ENCODE measurements at places on chromosomes 6 and 20.

GRCh38 chr6:6654599-6655575 lies 66.4 kb downstream of the LY86 start:
- DNase-seq = no peak

DNA sequence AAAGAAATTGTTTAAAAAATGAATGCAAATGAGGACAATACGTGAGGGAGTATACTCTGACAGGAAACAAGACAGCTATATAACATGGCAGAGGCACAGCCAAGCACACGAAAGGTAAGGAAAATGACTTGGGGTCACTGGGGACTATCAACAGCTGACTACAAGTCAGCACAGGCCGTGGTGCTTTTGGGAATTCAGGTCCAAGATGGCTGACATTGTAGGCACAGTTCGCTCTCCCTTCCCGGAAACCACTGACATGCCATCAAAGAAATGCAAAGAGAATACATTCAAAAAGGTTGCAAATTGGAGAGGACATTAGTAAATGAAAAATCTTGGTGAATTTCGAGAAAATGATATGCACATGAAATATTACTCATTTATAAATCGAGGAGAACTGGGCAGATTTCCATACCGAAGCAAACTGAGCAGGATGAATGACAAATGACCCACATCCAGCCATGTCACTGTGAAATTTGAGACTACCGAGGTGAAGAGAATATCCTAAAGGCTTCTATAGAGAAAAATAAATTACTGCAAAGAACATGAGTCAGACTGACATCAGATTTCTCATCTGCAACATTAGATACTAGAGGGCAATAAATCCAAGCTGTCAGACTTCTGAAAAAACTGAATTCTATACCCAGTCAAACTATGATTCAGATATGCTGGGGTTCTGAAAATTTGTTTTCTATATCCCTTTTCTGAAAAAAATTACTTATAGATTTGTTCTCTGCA lies 391.1 kb downstream of the BTBD9 start:
- no peak for DNase-seq

- DNase-seq = peak; percentile 52
Observed at GRCh38 chr6:139271056-139271455, 20.7 kb downstream of the TXLNB start.

- no peak for DNase-seq
Observed at GRCh38 chr6:160101277-160102205, 20.1 kb upstream of the SLC22A1 start.

GRCh38 chr6:67131827-67132226 lies 1424.8 kb upstream of the EYS start:
- no peak for DNase-seq

- no peak for DNase-seq
Observed at GRCh38 chr6:4723383-4723782, 52.8 kb upstream of the CDYL start.

DNA sequence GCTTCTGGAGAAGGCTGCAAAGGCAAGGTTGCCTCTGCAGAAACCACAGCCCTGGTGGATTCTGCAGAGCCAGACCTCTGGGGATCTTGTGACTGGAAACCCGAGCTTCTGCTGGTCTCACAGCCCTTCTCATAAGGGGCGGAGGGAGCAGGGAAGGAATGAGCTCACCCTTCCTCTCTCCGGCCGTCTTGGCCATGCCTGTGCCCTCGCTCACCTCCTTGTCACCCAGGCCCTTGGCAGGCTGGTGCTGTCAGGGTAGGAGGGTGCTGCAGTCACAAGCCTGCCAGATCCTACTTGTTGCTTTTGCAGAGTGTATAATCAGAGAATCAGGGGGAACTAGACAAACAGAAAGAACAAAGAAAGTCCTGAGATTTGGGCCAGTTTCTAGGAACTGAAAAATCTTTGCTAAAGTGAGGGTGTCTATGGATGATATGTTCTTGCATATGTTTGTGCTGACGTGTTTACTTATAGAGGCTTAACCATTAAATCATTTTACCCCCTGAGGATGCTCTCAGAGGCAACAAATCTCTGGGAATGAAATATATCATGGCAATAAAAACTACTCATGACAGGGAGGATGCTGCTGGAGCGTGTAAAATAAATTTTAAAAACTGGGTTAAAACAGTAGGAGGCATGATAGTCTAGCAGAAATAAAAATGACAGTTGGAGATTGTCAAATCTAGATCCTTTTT lies 244.9 kb upstream of the SOX4 start:
- DNase-seq = no peak

DNA sequence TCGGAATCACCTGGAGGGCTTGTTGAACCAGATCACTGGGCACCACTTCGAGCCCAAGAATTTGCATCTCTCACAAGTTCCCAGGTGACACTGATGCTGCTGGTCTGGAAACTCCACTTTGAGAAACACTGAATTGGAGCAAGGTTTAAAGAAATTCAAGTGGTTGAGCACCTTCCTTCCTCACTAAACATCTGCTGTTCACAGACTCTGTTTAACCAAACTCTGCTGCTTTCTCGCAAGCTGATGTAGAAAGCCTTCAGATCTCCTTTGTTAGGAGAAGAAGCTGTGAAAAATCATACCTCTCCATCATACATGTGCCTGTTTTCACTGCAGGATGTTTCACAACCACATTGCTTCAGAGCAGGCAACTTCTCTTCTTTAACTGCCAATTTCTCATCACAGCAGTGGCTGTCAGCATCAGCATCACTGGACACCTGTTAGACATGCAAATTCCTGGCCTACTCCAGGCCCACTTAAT lies 87.5 kb upstream of the TOP1 start:
- no peak for DNase-seq

- no peak for DNase-seq
Observed at GRCh38 chr6:128803911-128804310, 79.0 kb upstream of the LAMA2 start.

- DNase-seq = no peak
Observed at GRCh38 chr6:157139054-157139708, 184.1 kb downstream of the TMEM242 start.

DNA sequence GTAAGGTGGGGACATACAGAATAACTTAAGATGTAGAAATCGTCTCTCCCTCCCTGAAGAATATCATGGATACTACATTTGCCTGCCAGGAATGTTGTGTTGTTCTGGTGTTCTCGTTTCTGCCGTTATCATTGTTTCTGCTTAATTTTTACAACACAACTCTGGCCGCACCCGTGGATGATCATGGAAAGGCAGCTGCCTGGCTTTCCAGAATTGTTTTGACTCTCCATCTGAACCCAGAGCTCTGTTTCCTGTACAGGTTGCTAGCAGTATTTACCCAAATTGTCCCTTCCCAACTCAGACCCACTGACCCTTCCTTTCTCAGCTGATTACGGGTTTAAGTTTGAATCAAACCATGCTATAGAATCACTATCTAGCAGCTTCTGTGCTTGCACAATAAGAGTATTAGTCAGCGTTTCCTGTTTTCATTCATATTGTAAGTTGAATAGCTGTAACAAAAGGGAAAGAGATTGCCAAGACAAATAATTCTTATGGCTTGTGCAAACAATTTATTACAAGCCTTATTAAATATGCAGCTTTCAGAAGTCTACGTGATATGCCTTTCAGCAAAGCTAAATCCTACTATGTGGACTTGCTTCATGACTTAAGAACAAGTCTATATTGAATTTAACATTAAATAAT lies 139.0 kb downstream of the MTHFD1L start:
- DNase-seq = no peak

- DNase-seq = peak; percentile 42
Observed at GRCh38 chr6:105560611-105561066, 157.8 kb upstream of the PREP start.

DNA sequence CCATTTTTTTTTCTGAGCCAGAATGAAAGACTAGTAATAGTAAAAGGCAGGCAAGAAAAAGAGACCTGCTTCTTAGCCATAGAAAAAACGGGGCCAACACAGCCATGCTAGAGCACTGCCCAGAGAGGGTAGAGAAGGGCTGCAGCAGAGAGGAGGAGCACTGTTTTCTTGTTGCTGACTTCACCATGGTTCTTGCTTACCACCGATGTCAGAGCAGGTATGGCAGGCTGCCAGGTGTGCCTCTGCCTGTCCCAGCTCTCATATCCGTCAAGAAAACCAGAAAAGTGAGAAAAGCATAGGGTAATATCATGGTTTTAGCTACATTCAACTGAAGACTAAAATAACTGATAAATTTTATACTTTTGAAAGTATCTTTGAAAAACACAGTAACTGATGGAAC lies 60.7 kb downstream of the DTNBP1 start:
- DNase-seq = no peak

- no peak for DNase-seq
Observed at GRCh38 chr6:149990212-149990660, 26.5 kb downstream of the ULBP1 start.

GRCh38 chr6:57315111-57315510 lies 2.3 kb upstream of the PRIM2 start:
- DNase-seq = no peak

DNA sequence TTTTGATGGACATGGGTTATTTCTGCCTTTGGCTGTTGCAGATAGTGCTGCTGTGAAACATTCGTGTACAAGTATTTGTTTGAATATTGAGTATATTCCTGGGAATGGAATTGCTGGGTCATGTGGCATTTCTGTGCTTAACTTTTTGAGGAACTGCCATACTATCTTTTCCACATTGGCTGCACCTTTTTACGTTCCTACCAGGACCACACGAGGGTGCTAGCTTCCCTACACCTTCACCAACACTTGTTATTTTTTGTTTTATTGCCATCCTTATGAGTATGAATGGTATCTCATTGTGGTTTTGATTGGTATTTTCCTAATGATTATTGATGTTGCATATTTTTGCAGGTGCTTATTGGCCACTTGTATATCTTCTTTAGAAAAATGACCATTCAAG lies 47.8 kb upstream of the PLCG1 start:
- no peak for DNase-seq

- no peak for DNase-seq
Observed at GRCh38 chr6:115071962-115072361, 729.1 kb upstream of the HS3ST5 start.

DNA sequence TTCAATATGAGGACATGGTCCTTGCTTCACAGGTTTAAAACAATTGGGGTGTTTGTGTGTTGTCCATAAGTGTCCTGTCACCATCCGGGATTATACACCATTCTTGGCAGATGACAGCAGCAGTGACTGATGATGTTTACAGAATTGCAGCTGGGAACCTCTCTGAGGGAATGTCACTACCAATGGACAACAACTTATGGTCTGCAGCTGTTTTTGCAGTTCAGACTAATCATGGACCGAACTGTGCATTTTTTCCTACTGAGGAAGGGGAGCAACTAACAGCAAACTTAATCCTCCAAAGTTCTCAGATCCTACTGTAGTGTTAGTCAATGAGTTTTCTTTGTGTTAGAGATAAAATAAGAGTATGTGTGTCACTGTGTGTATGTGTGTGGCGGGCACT lies 26.0 kb downstream of the FAM229B start:
- DNase-seq = no peak

- DNase-seq = no peak
Observed at GRCh38 chr6:110652520-110652919, 162.7 kb downstream of the CDK19 start.

DNA sequence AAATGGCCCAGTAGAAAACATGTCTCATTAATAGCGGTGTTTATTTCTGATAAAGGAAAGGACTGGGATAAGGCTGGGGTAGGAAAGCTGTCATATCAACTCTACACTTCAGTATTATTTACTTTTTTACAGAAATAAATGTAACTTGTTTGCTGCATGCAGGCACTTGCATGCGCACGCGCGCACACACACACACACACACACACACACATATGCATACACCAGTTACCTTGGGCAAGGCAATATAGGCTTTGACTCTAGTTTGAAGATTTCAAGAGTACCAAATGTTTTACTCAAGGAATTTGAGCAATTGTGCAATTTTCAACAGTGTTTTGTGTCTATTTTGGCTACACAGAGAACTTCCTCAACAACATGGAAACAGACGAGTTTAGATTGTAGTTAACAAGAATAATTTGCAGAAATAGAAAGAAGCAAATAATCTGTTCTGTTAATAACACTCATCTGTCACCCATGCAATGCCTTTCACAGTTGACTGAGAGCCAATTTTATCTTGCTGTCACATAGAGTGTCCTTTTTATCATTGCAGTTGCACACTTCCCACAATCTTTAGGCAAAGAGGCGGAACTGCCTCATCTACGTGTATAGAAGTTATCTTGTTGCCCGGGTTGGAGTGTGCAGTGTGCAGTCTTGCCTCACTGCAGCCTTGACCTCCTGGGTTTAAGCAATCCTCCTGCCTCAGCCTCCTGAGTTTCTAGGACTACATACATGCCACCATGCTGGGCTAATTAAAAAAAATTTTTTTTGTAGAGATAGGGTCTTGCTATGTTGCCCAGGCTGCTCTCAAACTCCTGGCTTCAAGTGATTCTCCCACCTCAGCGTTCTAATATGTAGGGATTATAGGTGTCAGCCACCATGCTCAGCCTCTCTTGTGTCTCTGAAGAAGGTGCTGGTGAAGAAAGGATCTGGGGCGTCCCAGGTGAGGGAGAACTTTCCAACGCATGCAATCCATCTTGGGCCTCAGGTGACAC lies 74.8 kb upstream of the SHLD1 start:
- DNase-seq = no peak

- no peak for DNase-seq
Observed at GRCh38 chr20:25600632-25601031, 15.3 kb upstream of the NINL start.

DNA sequence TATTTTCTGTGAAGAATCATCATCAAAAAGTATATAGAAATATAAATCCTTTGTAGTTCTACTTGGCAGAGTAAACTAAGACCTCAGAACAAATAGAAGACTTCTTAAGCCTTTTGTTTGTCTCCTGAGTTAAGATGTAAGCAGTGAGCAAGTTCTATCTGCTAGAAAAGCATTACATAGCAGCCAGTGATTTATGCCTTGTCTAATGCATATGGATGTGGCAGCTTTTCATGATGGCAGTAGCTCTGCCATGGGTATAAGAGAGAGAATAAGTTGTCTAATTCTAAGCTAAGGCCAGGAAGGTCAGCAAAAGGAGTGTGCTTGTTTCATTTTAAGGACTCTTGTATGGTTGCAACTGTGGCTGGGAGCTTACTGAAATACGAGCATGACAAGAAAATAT lies 920.2 kb downstream of the GRIK2 start:
- DNase-seq = no peak

- no peak for DNase-seq
Observed at GRCh38 chr6:44721954-44722578, 334.6 kb downstream of the CDC5L start.

GRCh38 chr20:59788196-59788735 lies 145.2 kb downstream of the SYCP2 start:
- no peak for DNase-seq

DNA sequence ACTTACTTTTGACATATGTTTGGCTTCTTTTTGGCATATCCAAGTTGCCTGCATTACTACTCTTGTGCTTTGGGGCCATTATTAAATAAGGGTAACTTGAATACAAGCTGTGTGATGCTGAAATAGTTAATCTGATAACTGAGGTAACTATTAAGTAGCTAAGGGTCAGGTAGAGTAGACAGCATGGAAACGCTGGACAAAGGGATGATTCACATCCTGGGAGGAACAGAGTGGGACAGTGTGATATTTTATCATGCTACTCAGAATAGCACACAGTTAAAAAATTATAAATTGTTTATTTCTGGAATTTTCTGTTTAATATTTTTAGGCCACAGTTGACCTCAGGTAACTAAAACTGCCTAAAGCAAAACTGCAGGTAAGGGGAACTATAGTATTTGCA lies 483.9 kb downstream of the RFPL4B start:
- no peak for DNase-seq

All from GM20000 (cell line).